Caki2 (cell line): ENCODE measurements at places on chromosomes 6 and 20. TPM values are rescaled to one million over a fixed set of nuclear protein-coding genes. Genes with fewer than 3 reads are reported as not detected.

Gene HRH3
- not detected in 2 replicates for total RNA-seq

Gene TNFRSF6B
- 1.5 TPM in 1 of 2 replicates, not detected in the other for total RNA-seq

Gene FOXF2
- total RNA-seq: 6.8 and 14.1 TPM in 2 replicates

Gene INSM1
- not detected in 2 replicates for total RNA-seq

Gene ZNF831
- total RNA-seq: not detected in 2 replicates

Gene SEC63
- total RNA-seq: 0.84 and 6.6 TPM in 2 replicates

Gene SLC32A1
- not detected in 2 replicates for total RNA-seq

Gene PRDM1
- total RNA-seq: 0.37 and 1.1 TPM in 2 replicates

Gene SLC18B1
- 11.7 and 15.5 TPM in 2 replicates for total RNA-seq

Gene NRN1
- not detected in 2 replicates for total RNA-seq

Gene MYBL2
- 13.6 and 28.6 TPM in 2 replicates for total RNA-seq

Gene DYNLT2
- 0.54 and 0.81 TPM in 2 replicates for total RNA-seq

Gene PROKR2
- total RNA-seq: not detected in 2 replicates

Gene TRIM40
- total RNA-seq: not detected in 2 replicates

Gene C6orf15
- total RNA-seq: not detected in 2 replicates

Gene ZNF311
- 4.1 and 5.9 TPM in 2 replicates for total RNA-seq

Gene CDH26
- 0.44 and 0.55 TPM in 2 replicates for total RNA-seq

Gene IFNGR1
- 51.9 and 58.4 TPM in 2 replicates for total RNA-seq

Gene PTPRT
- 0.20 TPM in 1 of 2 replicates, not detected in the other for total RNA-seq

Gene OR2J2
- not detected in 2 replicates for total RNA-seq

Gene TNF
- total RNA-seq: 0.91 and 4.3 TPM in 2 replicates

Gene SPATS1
- total RNA-seq: not detected in 2 replicates

Gene MUCL3
- total RNA-seq: 0.24 TPM in 1 of 2 replicates, not detected in the other

Gene CFAP206
- 4.0 and 4.1 TPM in 2 replicates for total RNA-seq

Gene ADAT2
- 1.6 and 2.4 TPM in 2 replicates for total RNA-seq

Gene ACOT8
- total RNA-seq: 43.3 and 48.7 TPM in 2 replicates

Gene PLN
- total RNA-seq: not detected in 2 replicates

Gene SNAP25
- total RNA-seq: 2.6 and 3.2 TPM in 2 replicates

Gene EYS
- not detected in 2 replicates for total RNA-seq

Gene TXLNB
- not detected in 2 replicates for total RNA-seq

Gene PRSS35
- total RNA-seq: 0.09 and 0.34 TPM in 2 replicates
